ENCODE measurements at places on chromosomes 13 and 19. TPM values are rescaled to one million over a fixed set of nuclear protein-coding genes. Genes with fewer than 3 reads are reported as not detected.

- H3K27ac ChIP-seq, result no peak overlapping the region
- no peak overlapping the region for H3K4me3 ChIP-seq
- no peaks in the 10 kb centered on the region for H3K27me3 ChIP-seq
- H3K4me1 ChIP-seq, result no peaks in the 10 kb centered on the region
- no peaks in the 10 kb centered on the region for H3K36me3 ChIP-seq
- DNase-seq, result no peak
Observed at GRCh38 chr13:113064000-113064533, 41.5 kb upstream of the F7 start.

- H3K4me3 ChIP-seq, result no peak overlapping the region
- no peaks in the 10 kb centered on the region for H3K27me3 ChIP-seq
- no peaks in the 10 kb centered on the region for H3K36me3 ChIP-seq
- no peak for DNase-seq
Observed at GRCh38 chr19:55457683-55458457, 3.6 kb downstream of the ISOC2 start.

DNA sequence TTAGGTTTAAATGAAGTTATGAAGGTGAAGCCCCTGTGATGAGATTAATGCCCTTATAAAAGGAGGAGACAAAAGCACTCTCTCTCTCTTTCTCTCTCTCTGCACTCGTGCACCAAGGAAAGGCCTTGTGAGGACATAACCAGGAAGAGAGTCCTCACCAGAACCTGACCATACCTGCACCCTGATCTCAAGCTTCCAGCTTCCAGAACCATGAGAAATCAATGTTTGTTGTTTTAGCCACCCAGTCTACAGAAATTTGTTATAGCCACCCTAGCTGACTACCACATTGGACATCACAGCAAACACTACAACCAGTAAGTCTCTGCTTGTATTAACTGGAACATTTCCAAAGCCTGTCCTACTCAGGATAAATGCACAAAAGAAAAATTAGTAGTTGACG, 34.7 kb upstream of the WDFY2 start:
- no peaks in the 10 kb centered on the region for H3K4me1 ChIP-seq
- DNase-seq, result no peak
- H3K27ac ChIP-seq, result no peak overlapping the region
- no peaks in the 10 kb centered on the region for H3K36me3 ChIP-seq
- no peak overlapping the region for H3K4me3 ChIP-seq

GRCh38 chr13:113273851-113274590, 23.0 kb upstream of the LAMP1 start:
- no peak overlapping the region for H3K4me3 ChIP-seq
- H3K27ac ChIP-seq, result peak overlapping the region; percentile 56
- peak; percentile 88 for DNase-seq
- H3K27me3 ChIP-seq, result no peaks in the 10 kb centered on the region
- H3K4me1 ChIP-seq, result peaks cover 16% of the 10 kb centered on the region
- no peaks in the 10 kb centered on the region for H3K36me3 ChIP-seq

- H3K27me3 ChIP-seq, result no peaks in the 10 kb centered on the region
- H3K36me3 ChIP-seq, result peaks cover 10% of the 10 kb centered on the region
- H3K4me1 ChIP-seq, result no peaks in the 10 kb centered on the region
- peak overlapping the region; percentile 50 for H3K27ac ChIP-seq
Observed at GRCh38 chr19:48900477-48901406, 630 bp downstream of the NUCB1 start.

- no peaks in the 10 kb centered on the region for H3K4me1 ChIP-seq
- peak overlapping the region; percentile 100 for H3K4me3 ChIP-seq
- H3K36me3 ChIP-seq, result peaks cover 4% of the 10 kb centered on the region
- peak; percentile 48 for DNase-seq
Observed at GRCh38 chr13:80341756-80342370, 937 bp upstream of the SPRY2 start.

GRCh38 chr19:392375-392970, 16.5 kb downstream of the C2CD4C start:
- no peak overlapping the region for H3K27ac ChIP-seq
- H3K4me3 ChIP-seq, result no peak overlapping the region
- peaks cover 15% of the 10 kb centered on the region for H3K27me3 ChIP-seq
- H3K36me3 ChIP-seq, result no peaks in the 10 kb centered on the region
- no peaks in the 10 kb centered on the region for H3K4me1 ChIP-seq
- DNase-seq, result no peak

DNA sequence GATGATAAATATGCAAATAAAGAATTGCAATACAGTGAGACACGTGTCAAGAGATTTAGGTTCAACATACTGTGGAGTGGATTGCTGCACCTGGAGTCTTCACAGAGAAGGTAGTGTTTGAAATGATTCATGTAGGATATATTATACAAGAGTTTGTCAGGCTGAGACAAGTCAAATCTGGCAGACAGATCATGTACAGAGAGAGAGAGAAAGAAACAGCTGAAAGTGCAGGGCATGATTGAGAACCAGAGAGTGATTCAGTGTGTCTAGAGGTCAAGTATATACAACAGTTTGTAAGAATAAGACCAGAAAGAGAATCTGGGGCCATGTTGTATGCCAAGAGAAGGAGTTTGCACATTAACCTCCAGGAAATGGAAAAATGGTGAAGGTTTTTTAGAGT, 2.1 kb upstream of the VWA8 start:
- H3K4me1 ChIP-seq, result peaks cover 5% of the 10 kb centered on the region
- no peak overlapping the region for H3K4me3 ChIP-seq
- DNase-seq, result no peak
- H3K27me3 ChIP-seq, result no peaks in the 10 kb centered on the region
- no peak overlapping the region for H3K27ac ChIP-seq

GRCh38 chr13:64688893-64689677, 2541.1 kb downstream of the PCDH9 start:
- H3K36me3 ChIP-seq, result no peaks in the 10 kb centered on the region
- peaks cover 18% of the 10 kb centered on the region for H3K4me1 ChIP-seq
- no peak overlapping the region for H3K4me3 ChIP-seq
- H3K27me3 ChIP-seq, result no peaks in the 10 kb centered on the region
- peak overlapping the region; percentile 41 for H3K27ac ChIP-seq

DNA sequence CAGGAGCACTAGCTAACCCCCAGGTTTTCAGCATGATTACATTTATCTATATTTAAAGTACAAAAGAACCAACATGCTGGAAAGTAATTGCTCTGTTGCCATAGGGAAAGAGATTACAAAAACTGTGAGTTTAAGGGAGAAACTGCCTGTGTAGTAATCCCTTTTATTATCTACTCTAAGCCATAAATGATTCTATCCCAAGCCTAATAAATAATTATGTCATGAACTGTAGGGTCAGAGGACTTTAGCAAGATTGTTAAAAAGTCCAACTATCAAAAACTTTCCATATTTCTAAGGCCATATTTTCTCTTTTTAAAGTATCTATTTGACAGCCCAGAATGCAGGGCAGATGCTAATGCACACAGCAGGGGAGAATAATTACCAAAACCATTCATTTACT, 573.8 kb upstream of the MIR17HG start:
- no peaks in the 10 kb centered on the region for H3K36me3 ChIP-seq
- no peak overlapping the region for H3K4me3 ChIP-seq
- DNase-seq, result no peak
- H3K4me1 ChIP-seq, result no peaks in the 10 kb centered on the region

DNA sequence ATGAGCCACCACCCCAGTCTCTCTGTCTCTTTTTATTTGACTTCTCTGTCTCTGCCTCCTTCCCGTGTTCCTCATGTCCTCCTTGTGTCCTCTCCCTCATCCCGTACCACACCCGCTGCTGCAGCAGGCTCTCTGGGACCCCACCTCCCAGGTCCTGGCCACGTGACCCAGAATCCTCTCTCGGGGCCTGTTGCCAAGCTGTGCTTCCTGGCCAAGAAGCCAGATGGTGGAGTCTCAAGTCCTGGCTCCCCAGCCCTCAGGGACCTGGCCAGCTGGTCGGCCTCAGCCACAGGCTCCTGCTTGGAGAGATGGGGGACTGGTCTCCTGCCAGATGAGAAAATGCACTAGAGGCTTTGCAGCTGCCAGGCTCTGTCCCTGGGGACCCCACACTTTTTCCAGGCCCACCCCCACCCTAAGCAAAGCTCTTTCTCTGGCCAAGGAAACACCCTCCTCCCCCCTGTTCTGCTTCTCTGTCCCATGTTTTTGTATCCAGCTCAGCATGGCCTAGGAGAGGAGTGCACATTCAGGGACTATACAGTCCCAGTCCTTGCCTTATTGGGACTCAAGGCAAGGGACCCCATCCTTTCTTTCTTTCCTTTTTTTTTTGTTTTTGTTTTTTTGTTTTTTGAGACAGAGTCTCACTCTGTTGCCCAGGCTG, 34.3 kb upstream of the SHKBP1 start:
- DNase-seq, result peak; percentile 18
- H3K36me3 ChIP-seq, result no peaks in the 10 kb centered on the region
- H3K4me1 ChIP-seq, result no peaks in the 10 kb centered on the region

DNA sequence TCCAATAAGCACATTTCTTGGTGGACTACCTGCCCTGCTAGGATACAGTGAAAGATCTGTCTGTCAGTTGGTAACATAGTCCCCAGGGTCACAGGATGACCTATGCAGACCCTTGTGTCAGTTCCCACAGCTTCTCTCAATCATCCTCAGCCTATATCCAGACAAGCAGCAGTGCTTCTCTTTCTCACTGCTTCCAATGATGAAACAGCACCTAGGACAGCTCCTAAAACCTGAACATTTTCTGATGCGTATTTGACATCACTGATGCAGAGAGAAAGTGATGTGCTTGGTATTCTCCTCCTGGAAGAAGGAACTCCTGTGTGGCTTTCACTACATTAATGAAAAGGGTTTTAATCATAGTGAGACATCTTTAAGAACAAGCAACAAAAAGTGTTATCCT, 43.7 kb downstream of the ZNF557 start:
- no peak overlapping the region for H3K4me3 ChIP-seq
- no peaks in the 10 kb centered on the region for H3K27me3 ChIP-seq
- no peaks in the 10 kb centered on the region for H3K36me3 ChIP-seq

- H3K36me3 ChIP-seq, result no peaks in the 10 kb centered on the region
- H3K27me3 ChIP-seq, result no peaks in the 10 kb centered on the region
- peak; percentile 88 for DNase-seq
- 0 out of 2 replicates have a peak, but pooled peaks cover 8% of the 10 kb centered on the region for H3K4me1 ChIP-seq
- H3K27ac ChIP-seq, result peak overlapping the region; percentile 31
Observed at GRCh38 chr19:7917267-7918061, 2.7 kb upstream of the SNAPC2 start.

GRCh38 chr13:69904784-69905183, 202.8 kb upstream of the ATXN8OS start:
- H3K4me3 ChIP-seq, result no peak overlapping the region

DNA sequence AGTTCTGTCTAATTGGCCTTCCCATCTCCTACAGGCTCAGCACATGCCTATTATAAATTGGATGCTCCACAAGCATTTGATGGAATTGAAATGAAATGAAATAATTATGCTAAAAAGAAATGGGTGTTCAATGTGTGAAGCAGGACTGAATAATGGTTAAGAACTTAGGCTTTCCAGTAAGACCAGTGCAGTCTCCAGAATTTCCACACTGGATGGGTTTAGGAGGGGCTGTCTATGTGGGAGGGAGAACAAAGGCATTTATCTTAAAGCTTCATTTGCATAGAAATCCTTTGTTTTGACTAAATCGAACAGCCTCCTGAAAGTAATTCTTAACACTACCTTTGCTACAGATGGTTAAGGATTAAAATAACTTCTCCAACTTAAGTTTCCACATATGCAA, 47.9 kb upstream of the KL start:
- H3K36me3 ChIP-seq, result no peaks in the 10 kb centered on the region
- no peaks in the 10 kb centered on the region for H3K27me3 ChIP-seq
- H3K27ac ChIP-seq, result no peak overlapping the region
- no peak for DNase-seq
- H3K4me1 ChIP-seq, result peaks cover 12% of the 10 kb centered on the region

GRCh38 chr13:49669735-49670309, 21.5 kb downstream of the EBPL start:
- H3K4me3 ChIP-seq, result no peak overlapping the region
- peaks cover 7% of the 10 kb centered on the region for H3K4me1 ChIP-seq
- no peaks in the 10 kb centered on the region for H3K27me3 ChIP-seq
- H3K27ac ChIP-seq, result no peak overlapping the region
- H3K36me3 ChIP-seq, result no peaks in the 10 kb centered on the region

GRCh38 chr13:87669379-87669978, 1.7 kb upstream of the SLITRK5 start:
- H3K27me3 ChIP-seq, result peaks cover 16% of the 10 kb centered on the region
- DNase-seq, result peak; percentile 44
- H3K27ac ChIP-seq, result no peak overlapping the region
- no peaks in the 10 kb centered on the region for H3K4me1 ChIP-seq
- H3K4me3 ChIP-seq, result no peak overlapping the region

DNA sequence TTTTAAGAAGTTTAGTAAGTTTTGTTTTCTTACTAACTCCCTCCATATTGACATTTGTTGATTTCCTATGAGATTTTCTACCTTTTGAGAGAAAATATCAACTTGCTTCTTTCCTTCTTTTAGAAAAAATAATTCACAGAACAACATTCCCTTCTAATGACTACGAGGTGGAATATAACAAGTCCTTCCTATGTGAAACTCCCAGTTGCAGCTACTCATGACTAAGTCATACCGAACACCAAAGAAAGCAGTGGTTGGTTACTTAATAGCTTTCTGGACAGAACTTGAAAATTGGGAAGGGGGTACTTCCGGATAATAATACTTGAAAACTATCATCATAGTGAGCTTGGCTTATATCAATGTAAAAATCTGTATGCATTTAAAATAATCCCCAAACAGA, 144.8 kb downstream of the DACH1 start:
- H3K4me1 ChIP-seq, result no peaks in the 10 kb centered on the region
- no peak overlapping the region for H3K27ac ChIP-seq
- H3K4me3 ChIP-seq, result no peak overlapping the region
- no peak for DNase-seq

The TRPM4 gene
- total RNA-seq, result 18.4 TPM

The SLC39A3 gene
- 38.4 TPM for total RNA-seq

The GPC6 gene
- 22.6 TPM for total RNA-seq

The C1QTNF9 gene
- not detected for total RNA-seq

The BORCS8 gene
- total RNA-seq, result 9.7 TPM

The MYO1F gene
- 0.54 TPM for total RNA-seq

The ADGRE1 gene
- not detected for total RNA-seq

The TSSK6 gene
- total RNA-seq, result 0.25 TPM

All from GM23248 (cell line).